ENCODE measurements at places on chromosomes 11 and 22.

GRCh38 chr22:31222736-31223135, 10.6 kb downstream of the LIMK2 start:
- DNase-seq = no peak

DNA sequence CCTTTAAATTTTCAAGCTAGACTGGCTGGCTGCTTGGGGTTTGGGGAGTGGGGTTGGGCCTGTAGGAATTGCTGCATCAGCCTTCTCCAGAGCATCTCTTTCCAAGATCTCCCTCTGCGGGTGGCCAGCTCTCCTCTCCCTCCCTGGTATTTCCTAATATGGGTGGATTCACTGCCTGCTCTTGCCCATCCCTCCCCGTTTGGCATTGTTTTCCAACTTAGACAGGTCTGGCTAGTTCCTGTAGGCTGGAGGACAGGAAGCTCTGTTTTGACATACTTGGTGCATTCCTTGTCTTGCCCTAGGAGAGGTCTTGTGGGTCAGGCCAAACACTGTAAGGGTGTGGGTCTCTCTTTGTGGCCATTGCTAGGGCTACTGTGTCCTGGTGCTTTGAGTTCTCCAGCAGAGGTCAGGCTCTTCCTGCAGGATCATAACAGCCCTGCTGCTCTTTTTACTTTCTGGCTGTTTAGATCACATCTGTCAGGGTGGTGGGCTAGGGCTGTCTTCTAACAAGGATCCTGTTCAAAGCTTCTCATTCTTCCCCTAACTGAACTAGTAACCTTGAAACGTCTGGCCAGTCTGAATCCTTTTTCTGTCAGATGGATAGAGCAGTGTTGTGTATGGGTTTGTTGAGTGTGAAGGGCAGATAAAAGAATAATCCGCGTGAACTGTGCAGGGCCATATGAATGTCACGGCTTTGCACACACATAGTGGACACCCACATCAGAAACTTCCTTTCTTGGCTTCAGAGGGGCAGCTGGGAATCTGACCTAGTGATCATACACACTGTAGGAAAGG, 18.3 kb upstream of the MICALL1 start:
- no peak for DNase-seq

GRCh38 chr22:39871008-39871798, 22.4 kb downstream of the ENTHD1 start:
- DNase-seq = no peak

DNA sequence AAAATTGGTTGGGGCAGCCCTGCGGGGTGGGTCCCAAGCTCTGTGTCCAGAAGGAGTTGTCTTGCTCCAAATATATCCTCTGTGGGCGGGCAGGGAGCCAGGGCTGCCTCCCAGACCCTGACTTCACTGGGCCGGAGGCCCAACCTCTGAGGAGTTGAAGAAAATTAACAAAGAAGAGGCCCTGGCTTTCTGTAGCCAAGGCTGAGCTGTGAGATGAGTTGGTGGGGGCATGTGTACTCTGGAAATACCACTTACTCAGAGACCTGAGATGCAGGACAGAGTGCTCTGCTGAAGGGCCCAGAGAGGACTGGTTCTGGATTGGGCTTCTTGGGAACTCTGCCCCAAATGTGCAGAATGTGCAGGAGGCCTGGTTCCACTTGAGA, 96.3 kb downstream of the SWAP70 start:
- peak; percentile 76 for DNase-seq

Data from transverse colon (tissue), 4 donors.